ENCODE measurements at places on chromosomes 11 and 22. TPM values are rescaled to one million over a fixed set of nuclear protein-coding genes. Genes with fewer than 3 reads are reported as not detected.

AMOTL1 gene
- 0.09 TPM for total RNA-seq

OR52A1 gene
- not detected for total RNA-seq

ASPHD2 gene
- total RNA-seq = 4.0 TPM

TRIM49 gene
- total RNA-seq = not detected

HTR3B gene
- not detected for total RNA-seq

NDUFC2 gene
- 86.5 TPM for total RNA-seq

OR6T1 gene
- total RNA-seq = not detected

FXYD6 gene
- not detected for total RNA-seq

FADD gene
- total RNA-seq = 48.0 TPM

SLC43A1 gene
- 18.1 TPM for total RNA-seq

OOSP1 gene
- total RNA-seq = not detected

GAS2L1 gene
- 0.47 TPM for total RNA-seq

FIBIN gene
- not detected for total RNA-seq

BARX2 gene
- not detected for total RNA-seq

KRTAP5-2 gene
- not detected for total RNA-seq

RASGRP2 gene
- total RNA-seq = 463 TPM

C1QTNF4 gene
- 0.44 TPM for total RNA-seq

ALKBH3 gene
- 39.6 TPM for total RNA-seq

CHRM1 gene
- not detected for total RNA-seq

MEI1 gene
- 79.2 TPM for total RNA-seq

NCAPH2 gene
- 81.8 TPM for total RNA-seq

ADAMTS15 gene
- total RNA-seq = not detected

MAML2 gene
- 38.3 TPM for total RNA-seq

CASP12 gene
- total RNA-seq = not detected

SOX10 gene
- total RNA-seq = not detected

VWA5A gene
- total RNA-seq = 6.4 TPM

SLC25A17 gene
- 15.4 TPM for total RNA-seq

CEND1 gene
- total RNA-seq = 0.19 TPM

POLD4 gene
- 91.3 TPM for total RNA-seq

ZBTB16 gene
- total RNA-seq = 5.6 TPM

ABTB2 gene
- total RNA-seq = 0.35 TPM

TYR gene
- not detected for total RNA-seq

AGBL2 gene
- 8.1 TPM for total RNA-seq

GGT1 gene
- 27.1 TPM for total RNA-seq

SORL1 gene
- total RNA-seq = 660 TPM

PATE2 gene
- not detected for total RNA-seq

NCR3LG1 gene
- 3.4 TPM for total RNA-seq

CDC42EP2 gene
- total RNA-seq = 0.55 TPM

SMC1B gene
- total RNA-seq = not detected

AQP11 gene
- 0.67 TPM for total RNA-seq
